Activated CD4-positive, CD25-positive, alpha-beta regulatory T cell treated with anti-CD3 and anti-CD28 coated beads, Interleukin-2, amount 50 U/mL, for 16 hours (primary cell): ENCODE measurements at places on chromosomes 3 and 15.

DNA sequence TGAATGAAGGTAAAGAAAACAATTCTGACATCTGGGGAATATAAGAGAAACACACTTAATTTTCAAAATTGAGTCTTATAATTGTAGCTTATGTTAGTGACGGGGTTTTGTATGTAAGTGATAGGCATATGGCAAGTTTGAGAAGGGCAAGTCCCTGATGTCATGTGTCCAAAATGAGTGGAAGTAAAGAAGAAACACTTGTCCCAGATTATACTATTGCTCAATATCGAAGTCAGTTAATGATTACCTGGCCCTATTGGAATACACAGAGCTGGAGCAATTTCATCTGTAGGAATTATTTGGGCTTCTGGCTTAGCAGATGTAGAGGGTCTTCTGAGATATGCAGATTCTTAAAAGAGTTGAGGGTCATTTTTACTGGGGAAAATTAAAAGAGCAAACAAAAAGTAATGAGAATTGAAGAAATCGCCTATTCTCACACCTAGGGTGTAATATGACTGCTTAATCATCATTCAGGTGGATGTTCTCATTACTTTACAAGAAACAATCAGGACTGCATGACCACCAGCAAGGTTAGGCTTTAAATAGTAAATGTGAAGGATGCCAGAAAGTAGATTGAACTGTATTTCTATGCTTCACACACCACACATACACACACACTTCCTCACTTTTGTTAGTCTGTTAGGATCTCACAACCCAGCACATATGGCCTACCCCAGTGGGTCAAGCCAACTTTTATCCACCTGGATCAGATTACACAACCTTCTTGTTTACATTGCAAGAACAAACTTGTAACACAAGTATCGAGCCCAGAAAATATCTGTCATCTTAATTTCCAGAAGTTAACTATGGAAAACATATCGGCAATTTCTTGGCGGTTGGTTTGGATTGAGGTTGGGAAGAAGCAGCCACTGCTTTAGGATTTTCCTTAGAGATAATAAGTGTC lies 183.3 kb upstream of the LRRC3B start:
- DNase-seq, result no peak

DNA sequence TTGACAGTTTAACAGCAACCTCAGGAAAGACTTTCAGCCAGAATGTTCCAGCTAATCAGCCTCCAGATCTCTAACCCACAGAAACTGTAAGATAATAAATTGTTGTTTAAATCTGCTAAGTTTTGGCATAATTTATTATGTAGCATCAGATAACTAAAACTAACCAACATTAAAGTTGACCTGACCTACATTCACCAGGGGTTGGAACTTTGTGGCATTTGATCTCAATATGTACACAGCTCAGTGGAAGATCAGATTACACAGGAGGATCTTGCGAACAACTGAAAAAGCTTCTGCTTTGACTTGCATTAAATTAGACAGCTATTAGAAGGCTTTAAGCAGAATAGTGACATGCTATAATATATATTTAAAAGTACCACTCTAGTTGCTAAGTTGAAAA lies 91.4 kb upstream of the POU1F1 start:
- DNase-seq, result no peak

DNA sequence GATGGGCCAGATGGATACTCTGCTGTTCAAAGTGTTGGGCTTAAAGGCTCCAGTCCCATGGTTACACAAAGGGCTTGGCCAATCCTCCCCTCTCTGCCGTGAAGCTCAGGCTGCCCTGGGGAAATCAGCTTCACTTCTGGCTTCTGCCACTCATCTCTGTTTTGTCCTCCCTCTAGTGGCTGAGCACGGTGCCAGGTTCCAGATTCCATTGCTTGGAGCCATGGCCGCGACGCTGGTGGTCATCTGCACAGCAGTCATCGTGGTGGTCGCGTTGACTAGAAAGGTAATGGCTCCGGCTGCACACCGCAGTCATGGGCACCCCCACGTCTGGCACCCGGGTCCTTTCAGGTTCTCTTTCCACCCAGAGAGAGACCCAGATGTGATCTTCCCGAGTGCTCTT lies 5.6 kb downstream of the TIGIT start:
- DNase-seq, result no peak

DNA sequence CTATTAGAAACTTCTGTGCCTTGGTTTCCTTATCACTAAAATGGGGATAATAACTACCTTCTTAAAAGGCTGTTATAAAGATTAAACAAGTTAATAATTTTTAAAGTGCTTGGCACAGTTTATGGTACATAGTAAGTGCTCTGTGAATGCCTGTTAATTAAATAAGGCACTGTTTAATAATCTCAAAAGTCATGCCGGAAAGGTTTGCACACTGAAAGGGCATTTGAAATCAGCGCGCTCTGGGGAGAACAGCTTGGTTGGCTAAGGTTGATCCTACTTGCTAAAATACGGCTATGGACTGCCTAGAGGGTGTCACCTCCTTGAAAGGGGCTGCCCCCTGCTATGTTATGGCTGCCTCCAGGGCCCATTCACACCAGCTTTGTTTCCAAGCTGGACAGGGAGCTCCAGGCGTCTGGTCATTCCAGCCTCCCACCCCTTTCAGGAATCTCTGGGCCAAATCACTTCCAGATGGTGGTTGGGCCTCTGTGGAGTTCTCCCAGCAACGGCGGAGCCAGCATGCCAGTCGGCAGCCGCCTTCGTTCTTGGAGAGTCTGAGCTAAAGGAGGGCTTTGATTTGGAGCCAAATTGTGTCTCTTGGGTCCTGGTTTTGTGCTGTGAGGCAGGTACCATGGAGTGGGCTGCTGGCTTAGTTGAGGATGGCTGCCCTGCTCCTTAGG lies 5.9 kb downstream of the FLNB start:
- no peak for DNase-seq

DNA sequence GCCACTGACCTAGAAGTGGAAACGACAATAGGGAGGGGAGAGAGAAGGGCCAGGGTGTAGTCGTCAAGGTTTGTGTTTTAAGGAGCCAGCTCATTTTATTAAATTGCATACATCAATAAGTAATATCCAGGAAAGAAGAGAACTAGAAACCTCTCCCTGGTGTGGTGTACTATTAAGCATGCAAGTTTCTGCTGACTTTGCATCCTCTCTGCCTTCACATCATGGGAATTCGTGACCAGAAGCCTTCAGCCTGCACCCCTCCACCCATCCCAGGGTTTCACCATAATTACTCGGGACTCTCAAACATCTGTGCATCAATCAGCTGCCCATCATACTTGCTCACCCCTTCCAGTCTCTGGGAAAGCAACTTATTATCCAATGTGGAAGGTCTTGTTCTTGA lies 70.9 kb upstream of the UBE3A start:
- DNase-seq, result no peak

- DNase-seq, result no peak
Observed at GRCh38 chr3:179056326-179056725, 15.3 kb downstream of the ZMAT3 start.

DNA sequence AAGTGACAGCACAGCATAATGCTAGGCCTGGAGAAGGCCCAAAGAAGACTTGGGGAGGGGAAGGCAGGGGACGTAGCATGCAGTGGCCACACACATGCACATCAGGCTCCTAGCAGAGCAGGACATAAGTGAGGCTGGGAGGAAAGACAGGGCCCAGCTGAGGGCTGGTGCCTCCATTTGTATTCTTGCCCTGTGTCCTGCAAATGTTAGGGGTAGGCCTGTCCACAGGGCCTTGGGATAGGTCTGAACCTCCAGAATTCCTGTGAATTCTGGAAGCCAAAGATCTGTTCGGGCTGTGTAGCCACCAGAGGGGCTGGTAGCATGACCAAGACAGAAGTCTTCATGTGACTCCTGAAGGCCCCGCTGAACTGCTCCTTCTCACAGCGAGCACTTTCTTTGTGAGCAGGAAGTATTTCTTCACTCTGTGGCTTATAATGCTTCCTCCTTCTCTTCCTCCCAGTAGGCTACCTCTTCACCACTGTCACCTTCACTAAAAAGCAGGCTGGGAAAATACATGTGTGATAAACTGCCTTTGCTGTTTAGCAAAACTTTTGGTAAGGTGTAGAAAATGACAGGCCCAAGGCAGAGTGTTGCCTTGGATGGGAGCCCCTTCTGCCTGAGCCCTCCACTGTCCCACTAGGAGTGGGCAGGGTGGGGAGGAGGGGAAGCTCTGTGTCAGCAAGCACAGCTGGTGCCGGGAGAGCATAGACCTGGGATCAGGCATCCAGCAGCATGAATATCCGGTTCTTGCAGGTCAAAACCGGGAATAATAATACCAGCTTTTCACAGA lies 8.4 kb downstream of the CERS3 start:
- no peak for DNase-seq
